Trophoblast cell (in vitro differentiated cells and primary cell): ENCODE measurements at places on chromosomes 1 and 21.

DNA sequence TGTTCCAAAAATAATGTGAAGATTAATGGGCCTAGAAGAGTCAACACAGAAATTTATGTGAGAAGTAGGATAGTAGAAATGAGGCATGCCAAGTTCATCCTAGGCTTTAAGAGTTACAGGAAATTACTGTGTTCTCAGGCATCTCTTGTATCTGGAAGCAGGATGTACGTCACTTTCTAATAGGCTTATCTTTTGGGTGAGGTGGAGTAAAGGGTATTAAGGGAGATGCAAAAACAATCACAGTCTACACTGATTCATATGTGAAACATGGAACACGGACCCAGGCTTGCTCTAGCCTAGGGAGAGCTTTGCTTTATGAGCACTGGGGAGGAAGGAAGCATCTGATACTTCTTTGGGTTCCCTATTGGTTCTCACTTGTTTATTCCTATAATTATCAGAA, 84.5 kb upstream of the RGS4 start:
- DNase-seq: no peak

GRCh38 chr1:223147873-223148272, 4.8 kb upstream of the TLR5 start:
- DNase-seq: no peak

DNA sequence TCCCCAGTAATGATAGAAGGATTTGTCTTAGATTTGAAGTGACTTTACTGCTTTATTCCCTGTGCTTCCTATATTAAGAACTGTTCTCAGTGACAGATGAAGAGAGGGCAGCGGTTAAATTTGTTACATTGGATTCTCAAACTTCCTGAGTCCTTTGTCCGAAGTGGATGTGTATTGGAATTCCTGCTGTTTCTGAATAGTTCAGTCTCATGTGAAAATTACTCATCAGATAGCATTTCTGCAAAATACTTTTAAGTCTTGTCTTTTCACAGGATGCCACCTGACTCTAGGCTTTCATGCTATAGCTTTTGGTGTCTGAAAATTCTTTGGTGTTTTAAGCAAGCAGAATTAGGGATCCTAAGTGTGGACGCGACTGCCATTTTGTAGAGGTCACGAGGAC, 83.6 kb downstream of the PRDM2 start:
- peak; percentile 50 for DNase-seq

DNA sequence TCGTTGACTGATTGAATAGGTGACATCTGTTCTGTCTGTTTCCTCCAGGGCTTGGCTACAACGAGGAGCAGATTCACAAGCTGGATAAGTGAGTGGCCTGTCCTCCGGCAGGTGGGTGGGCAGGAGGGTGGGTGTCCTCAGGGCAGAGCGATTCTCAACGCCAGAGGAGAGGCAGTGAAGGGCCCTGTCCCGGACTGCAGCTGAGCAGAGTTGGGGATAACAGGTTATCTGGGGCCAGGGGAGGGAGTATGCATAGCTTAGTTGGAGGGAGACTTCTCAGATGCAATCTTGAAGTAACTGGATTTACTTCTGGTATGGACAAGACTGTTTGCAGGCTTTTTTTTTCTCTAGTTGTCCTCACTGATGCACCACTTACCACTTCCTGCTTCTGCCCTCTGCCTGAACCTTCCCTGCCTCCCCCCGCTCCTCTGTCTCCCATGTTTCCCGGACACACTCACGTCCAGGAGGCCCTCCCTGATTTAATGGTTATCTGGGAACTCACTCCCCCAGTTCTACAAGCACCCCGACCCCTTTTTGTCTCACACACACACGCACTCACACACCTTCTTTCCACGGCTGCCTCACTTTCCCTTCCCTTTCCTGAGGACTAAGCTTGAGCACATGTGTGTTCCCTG, 16.4 kb upstream of the RASSF5 start:
- DNase-seq: no peak

DNA sequence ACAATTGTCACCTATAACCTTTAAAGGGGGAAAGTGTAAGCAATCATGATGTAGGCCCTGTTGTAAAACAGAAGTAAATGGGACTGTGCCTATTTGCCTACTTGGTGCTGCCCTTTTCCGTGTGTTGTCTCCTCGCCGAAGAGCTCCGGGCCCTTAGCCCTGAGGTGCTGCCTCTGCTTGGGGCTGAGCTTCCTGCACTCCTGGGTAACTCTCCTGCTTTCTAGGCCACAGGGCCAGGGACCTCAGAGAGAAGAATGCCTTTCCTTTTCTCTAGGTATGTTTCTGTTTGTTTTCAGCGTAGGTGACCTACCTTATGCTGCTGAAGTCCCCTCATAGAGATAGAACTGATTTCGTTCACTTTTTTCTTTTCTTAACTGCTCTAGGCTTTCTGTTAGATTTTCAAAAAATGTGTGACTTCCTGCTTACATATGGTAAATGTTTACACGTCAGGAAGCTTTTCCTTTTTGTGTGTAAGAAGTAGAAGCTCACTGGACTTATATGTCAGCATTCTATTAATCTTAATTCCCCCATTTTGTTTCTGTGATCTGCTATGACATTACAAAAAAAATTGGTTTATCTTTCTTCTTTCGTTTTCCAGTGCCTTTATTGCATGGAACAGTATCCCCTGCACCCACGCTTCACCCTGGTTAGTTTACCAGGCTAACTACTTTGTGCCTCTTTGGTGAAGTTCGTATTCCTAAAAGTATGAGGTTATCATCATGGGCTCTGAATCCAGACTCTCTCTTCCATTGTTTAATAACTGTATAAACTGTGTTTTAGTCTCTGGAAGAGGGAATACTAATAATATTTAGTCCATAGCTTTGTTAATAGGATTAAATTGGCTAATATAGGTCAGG, 61.7 kb downstream of the ITSN1 start:
- DNase-seq: peak; percentile 35

DNA sequence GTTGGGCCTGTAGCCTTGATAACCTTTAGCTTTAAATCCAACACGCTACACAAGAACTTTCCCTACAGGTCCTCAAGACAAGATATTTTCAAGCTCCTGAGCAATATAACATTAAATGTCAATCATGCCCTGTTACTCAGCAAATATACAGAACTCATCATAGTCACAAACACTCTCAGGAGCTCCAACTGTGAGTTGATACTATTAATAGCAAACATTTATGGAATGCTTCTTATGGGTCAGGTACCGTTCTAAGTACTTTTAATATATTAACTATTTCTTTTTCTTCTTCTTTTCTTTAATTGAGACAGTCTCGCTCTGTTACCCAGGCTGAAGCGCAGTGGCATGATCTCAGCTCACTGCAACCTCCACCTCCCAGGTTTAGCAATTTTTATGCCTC, 10.1 kb downstream of the EYA3 start:
- no peak for DNase-seq

GRCh38 chr1:223750730-223751570, 38.6 kb downstream of the CAPN2 start:
- DNase-seq: no peak

DNA sequence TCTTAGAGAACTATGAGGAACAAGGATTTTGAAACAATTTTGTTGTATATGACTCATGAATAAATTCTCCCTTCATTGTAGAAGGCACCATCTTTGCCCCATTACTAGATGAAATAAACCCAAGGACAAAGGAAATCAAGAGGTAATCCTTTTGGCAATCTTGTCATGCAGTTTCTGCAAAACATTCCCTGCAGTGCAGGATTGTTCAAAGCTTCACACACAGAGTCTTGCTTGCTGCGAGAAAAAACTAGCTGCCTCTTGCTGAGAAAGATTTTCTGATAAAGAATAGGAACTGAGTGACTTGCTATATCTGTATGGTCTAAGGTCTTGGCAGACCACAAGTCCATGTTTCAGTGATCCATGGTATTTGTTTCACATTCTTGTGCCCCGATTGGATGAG, 657.4 kb upstream of the ADGRL4 start:
- DNase-seq: no peak

DNA sequence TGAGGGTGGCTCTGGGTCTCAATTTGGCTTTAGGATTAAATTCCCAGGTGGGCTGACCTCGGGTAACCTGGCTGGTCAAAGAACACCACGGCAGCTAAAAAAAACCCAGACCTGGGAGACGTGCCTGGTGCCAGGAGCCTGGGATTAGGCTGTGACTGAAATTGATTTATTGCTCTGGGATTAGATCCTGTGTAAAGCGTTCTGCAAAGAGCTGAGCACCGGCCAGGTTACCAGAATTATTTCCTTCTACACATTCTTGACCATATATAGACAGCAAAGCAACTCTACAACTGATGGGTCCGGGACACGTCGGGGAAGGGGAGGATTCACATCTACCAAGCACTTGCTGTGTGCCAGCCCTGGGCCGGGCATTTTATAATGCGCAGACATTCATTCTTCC, 45.2 kb downstream of the TMCO4 start:
- DNase-seq: no peak

DNA sequence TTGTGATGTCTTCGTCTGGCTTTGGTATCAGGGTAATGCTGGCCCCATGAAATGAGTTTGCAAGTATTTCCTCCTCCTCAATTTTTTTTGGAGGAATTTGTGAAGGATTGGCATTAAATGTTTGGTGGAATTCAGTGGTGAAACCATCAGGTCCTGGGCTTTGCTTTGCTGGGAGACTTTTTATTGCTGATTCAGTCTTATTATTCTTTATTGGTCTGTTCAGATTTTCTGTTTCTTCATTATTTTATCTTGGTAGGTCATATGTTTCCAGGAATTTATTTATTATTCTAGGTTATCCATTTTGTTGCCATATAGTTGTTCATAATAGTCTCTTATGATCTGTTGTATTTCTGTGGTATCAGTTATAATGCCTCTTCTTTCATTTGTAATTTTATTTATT, 126.7 kb downstream of the RABGAP1L start:
- no peak for DNase-seq

DNA sequence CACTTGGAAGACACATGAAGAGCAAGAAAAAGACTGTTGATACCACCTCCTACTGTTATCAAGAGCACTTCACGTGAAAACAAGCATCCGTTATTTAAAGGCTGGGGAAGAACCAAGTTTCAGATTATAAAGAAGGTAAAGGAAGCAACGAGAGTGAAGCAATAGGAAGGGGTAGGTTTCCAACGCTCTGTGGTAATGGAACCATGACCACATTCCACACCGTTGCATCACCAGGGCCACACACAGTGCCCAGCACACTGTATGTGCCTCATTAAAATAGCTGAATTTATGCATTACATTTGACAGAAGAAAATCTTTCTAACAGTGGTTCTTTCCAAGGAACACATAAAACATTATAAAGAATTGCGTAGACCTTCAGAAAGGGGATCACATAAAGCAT, 435.8 kb downstream of the MRPL39 start:
- DNase-seq: no peak

DNA sequence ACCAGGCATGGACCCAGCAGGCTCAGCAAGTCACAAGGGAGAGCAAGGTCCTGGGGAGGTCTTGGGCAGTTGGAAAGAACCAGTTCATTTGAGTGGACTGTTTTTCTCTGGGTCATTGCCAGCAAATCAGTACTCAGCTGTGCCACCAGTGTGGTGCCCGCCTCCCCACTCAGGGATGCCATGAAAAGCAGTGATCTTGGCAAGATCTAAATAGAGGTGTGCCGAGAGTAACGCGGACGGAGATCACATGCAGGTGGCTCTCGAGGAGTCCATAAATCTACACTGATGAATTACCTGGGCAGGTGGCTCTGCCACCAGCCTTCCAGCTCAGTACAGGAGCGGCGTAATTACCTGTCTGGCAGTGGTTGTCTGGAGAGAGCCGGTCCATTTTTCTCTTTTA, 642.2 kb downstream of the PTPRU start:
- DNase-seq: no peak

GRCh38 chr1:229300099-229300757, 29.3 kb downstream of the RAB4A start:
- DNase-seq: no peak

GRCh38 chr1:65953170-65953569, 160.5 kb downstream of the PDE4B start:
- no peak for DNase-seq

DNA sequence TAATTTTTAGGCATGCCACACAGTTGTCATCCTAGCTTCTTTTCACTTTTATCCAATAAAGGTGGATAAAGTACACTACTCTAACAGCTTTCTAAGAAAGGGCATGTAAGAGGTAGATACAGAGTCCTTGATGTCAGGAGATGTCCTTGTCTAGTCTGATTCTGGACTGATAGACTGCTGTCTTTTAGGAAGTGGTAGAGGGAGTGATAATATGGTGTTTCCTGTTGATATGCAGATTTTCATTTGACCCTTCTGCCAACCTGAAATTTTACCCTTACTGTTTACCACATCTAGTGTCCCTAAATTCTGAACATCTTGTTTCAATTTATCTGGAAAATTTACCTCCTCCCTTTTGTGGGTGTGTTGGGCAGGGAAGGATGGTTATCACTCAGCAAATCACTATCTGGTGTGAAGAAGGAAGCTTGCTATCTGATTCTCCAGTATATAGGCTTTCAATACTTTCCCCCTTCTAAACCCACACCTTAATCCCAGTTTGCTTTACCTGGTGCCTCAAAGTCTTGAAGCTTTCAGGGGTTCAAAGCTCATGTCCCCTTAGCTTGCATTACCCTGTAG, 354.9 kb upstream of the SNX7 start:
- DNase-seq: no peak
